Left kidney (tissue), 8 donors: ENCODE measurements at places on chromosomes 11 and 22. TPM values are rescaled to one million over a fixed set of nuclear protein-coding genes. Genes with fewer than 3 reads are reported as not detected.

DNA sequence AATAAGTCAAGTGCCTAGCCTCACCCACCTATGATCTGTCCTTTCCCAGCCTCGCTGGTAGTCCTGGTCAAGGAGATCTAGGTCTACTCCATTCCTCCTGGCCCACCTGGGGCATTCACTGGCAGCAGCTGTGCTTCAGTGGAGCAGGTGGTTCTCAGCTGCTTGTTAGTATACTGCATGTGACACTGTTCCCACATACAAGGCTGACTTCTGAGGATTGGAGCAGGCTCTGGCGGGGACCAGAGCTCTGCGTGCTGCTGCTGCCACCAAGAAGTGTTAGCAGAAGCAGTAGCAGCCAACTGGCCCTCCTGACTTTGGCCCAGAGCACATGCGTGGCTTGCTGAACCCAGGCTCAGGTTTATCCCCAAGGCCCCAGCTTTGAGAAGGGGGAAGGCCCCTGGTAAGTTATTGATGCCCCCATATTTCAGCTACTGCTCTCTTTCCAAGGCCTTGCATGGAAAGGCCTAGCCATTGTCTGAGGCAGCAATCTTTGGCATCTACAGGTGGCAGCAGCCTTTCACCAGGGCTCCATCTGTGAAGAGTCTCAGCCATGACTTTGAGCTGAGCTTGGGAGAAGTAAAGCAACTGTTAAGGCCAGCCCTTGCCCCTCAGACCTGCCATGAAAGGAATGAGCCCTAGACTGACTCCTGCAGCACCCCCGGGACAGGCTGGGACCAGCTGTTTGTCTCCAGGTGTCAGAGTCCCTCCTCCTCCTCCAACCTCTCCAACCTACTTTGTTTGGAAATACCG, 26.5 kb downstream of the ARHGAP1 start:
- DNase-seq: no peak

DNA sequence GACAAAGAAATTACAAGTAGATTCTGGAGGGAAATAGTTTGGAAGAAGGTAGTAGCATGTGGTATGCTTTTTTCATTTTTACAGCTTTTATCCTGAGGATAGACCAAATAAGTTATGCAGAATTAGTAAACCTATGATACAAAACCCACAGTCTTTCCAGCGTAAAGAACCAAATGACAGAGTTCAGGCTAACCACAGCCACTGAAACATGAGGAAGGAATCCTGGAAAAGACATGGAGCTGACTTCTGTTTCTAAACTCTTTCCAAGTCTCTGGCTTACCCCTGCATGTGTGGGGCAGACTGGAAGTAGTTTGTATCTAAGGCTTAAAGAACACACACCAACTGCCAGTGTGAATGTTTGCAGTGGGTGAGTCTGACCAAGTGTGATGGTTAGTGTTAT, 258.4 kb upstream of the TENM4 start:
- DNase-seq: no peak

- no peak for DNase-seq
Observed at GRCh38 chr11:105696000-105696399, 86.1 kb downstream of the GRIA4 start.

GRCh38 chr11:131408025-131408640, 37.7 kb downstream of the NTM start:
- peak; percentile 38 for DNase-seq

GRCh38 chr22:38754751-38755154, 1.0 kb downstream of the SUN2 start:
- DNase-seq: no peak

Gene ZNF215
- 4.6 TPM for polyA plus RNA-seq

DNA sequence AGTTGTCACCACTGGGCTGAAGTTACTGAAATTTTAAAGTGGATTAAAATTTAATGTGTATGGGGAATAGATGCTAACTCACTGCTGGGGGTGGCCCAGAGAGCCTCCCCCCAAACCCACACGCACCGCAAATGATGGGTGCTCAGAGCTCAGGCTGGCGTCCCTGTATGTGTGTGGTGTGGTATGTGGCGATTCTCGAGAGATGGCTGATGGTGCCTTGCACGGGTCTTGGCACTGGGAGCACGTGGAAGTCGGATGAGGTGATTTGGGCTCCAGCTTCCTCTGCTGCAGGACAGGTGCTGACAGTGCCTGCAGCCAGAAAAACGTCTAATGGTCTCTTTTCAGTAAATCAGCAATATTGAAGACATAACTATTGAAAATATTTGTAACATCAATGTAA, 1473.3 kb downstream of the TBC1D22A start:
- no peak for DNase-seq

DNA sequence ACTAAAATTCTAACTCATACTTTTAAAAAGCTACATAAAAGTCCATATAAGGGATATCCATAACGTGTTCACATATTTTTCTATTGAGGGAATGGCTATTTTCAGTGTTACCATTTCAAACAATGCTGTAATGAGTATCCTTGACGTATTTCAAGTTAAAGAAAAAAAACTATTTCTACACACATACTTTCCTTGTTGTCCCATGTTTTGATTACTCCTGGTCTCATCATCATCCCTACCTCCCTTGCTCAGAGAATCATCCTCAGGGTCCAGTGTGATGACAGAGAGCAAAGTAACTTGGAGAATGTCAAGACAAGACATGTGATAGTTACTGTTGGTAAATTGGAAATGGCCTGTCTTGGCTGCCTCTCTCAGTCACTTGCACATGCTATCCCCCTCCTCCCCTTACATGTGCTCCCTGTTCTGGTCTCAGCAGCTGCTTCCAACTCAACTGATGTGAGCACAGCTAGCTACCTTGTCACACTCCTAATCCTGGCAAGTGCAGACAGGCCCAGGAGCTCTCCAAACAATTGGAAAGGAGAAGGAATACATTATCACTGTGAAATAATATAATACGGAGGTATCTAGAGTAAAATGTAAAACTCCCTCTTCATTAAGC, 21.8 kb downstream of the NUMA1 start:
- DNase-seq: no peak

GRCh38 chr22:46728470-46728869, 9.6 kb downstream of the CERK start:
- no peak for DNase-seq

DNA sequence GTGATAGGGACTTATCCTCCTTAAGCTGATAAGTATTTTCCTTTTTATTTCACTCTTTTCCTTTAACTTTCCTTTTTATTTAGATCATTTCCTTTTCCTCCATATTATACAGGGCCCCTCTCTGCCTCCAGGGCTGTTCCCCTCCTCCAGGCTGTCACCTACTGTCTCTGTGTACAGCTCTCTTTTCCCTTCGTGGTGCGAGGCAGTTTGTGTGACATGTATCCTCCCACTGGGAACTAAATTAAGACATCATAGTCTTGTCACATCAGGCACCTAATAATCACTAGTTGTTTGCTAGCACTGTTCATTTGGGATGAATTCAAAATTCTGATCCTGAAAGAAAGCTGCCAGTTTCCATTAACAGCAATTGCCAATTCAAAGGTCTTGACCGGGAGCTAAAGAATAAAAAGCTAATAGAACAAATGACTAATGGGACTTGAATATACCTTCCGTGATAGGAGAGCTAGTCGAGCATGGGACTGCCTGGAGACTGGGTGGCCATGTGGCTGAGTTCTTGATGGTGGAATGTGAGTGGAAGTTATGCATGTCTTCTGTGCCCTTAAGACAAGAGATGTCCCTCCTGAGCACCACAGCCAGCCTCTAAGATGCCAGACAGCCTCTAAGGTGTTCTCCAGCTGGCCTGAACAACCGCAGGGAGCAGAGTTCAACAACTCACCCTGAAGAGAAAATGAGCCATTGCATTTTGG, 77.7 kb upstream of the LRRC55 start:
- no peak for DNase-seq

- no peak for DNase-seq
Observed at GRCh38 chr11:118679483-118679882, at the start of gene TREH. TREH (minus strand) TSS chr11:118679650; CDS start chr11:118679627, 23 bp downstream.

Gene RHOD
- polyA plus RNA-seq: 8.0 TPM

DNA sequence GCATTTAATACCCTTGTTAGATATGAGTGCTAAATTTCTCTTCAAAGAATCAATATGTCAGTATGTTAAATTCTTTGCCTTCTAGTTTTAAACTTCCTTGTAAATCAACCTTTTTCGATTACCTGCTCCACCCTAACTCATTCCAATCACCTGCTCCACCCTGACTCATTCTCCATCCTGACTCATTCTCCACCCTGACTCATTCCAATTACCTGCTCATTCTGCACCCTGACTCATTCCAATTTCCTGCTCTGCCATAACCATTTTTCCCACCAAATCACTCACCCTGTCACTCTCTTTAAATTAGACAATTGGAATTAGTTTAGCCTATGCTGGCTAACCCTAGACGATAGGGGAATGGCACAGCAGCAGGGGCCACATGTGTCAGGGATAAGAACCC, 519.5 kb upstream of the LRRC4C start:
- no peak for DNase-seq

DNA sequence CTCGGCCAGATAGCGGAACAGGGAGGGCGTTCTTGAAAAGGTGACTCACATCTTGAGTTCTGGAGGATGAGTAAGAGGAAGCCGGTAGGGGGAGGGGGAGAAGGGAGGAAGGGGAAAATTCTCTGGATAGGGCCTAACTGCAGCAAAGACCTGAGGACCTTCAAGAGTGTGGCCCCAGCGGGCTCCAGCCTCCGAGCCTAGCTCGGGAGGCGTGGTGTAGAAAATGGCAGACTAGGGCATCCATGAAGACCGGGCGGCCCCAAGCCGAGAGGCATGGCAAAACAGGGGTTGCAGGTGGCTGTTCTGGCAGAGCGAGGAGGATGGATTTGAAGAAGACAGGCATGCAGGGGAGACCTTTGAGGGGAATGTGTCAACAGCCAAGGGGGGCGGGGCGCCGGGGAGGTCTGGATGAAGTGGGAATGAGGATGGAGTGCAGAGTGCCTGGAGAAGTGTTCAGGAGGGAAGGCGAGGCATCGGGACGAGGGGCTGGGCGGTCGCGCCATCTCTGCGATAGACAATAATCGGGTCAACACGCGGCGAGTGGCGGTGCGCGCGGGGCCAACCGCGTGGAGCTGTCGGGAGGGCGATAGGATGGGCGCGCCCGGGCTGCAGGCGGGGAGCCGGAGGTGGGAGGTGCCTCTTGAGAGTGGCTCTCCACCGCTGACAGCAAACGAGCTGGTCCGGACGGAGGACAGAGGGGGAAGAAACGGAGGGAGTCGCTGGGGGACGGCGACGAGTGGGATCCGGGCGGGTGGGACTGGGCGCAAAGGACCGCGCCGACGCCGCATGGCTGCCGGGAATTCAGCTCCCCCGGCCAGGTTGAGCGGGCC, 40.0 kb upstream of the CREB3L1 start:
- DNase-seq: no peak

GRCh38 chr11:115452241-115452640, 52.0 kb downstream of the CADM1 start:
- DNase-seq: peak; percentile 53

DNA sequence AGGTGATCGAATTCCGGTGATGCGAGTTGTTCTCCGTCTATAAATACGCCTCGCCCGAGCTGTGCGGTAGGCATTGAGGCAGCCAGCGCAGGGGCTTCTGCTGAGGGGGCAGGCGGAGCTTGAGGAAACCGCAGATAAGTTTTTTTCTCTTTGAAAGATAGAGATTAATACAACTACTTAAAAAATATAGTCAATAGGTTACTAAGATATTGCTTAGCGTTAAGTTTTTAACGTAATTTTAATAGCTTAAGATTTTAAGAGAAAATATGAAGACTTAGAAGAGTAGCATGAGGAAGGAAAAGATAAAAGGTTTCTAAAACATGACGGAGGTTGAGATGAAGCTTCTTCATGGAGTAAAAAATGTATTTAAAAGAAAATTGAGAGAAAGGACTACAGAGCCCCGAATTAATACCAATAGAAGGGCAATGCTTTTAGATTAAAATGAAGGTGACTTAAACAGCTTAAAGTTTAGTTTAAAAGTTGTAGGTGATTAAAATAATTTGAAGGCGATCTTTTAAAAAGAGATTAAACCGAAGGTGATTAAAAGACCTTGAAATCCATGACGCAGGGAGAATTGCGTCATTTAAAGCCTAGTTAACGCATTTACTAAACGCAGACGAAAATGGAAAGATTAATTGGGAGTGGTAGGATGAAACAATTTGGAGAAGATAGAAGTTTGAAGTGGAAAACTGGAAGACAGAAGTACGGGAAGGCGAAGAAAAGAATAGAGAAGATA, at the start of gene MALAT1:
Gene MALAT1, plus strand, starts transcription at position 69 of the 736 bp plus-strand sequence.
- peak; percentile 98 for DNase-seq

Gene TIMP3
- 121 TPM for polyA plus RNA-seq

DNA sequence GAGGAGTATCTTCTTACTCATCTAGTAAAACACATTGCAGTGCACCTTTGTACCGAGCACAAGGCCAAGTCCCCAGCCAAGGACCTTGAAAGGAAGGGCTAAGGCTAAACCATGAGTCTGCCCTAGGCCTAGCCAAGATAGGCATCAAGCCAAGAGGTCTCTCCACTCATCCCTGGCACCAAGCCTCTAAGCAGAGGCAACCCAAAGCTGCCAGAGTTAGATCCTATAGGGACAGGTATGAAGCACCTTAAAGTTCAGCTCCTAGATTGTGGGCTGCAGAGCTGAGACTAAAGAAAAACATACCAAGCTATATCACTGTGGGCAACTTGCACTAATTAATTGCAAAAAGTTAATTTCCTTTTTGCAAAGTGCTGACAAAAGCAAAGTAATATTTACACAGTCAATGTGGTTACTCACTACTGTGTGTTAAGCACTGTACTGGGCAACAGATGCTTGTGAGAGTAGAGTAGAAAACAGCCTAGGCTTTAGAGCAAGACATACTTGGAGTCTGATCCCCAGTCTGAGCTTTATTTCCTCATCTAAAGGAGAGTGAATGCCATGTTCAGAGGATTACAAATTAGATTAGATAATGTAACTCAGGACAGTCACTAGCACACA, 7.2 kb downstream of the COA4 start:
- DNase-seq: no peak

Gene OR51A2
- polyA plus RNA-seq: not detected

Gene ISX
- 0.43 TPM for polyA plus RNA-seq

Gene SLC39A13
- polyA plus RNA-seq: 39.5 TPM

Gene OR52E8
- not detected for polyA plus RNA-seq
